Left ventricle myocardium inferior (tissue), 1 donor: ENCODE measurements at places on chromosomes 16 and 17. TPM values are rescaled to one million over a fixed set of nuclear protein-coding genes. Genes with fewer than 3 reads are reported as not detected.

SHBG gene
- 0.74 TPM for total RNA-seq

SAMD14 gene
- 1.6 TPM for total RNA-seq

GRCh38 chr16:56460101-56460500 lies 8.7 kb downstream of the OGFOD1 start:
- no peaks in the 10 kb centered on the region for H3K4me1 ChIP-seq
- H3K27ac ChIP-seq: no peak overlapping the region
- no peaks in the 10 kb centered on the region for H3K27me3 ChIP-seq

CNTNAP4 gene
- not detected for total RNA-seq

SLC6A2 gene
- total RNA-seq: not detected
